Kidney capillary endothelial cell (primary cell): ENCODE measurements at places on chromosomes 11 and 22.

DNA sequence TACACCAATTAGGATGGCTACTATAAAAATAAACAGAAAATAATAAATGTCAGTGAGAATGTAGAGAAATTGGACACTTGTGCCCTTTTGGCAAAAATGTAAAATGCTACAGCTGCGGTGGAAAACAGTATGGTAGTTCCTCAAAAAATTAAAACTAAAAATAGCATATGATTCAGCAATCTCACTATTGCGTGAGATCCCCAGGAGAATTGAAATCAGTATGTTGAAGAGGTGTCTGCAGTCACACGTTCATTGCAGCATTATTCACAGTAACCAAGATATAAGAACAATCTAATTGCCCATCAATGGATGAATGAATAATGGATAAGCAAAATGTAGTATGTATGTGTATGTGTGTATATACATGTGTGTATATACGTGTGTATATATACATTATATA, 6.8 kb downstream of the OR52N2 start:
- no peak for DNase-seq

- DNase-seq, result no peak
Measured at GRCh38 chr22:44389926-44390612, 77.3 kb upstream of the SHISAL1 start.

- DNase-seq, result peak; percentile 33
Measured at GRCh38 chr11:69644071-69644961, 3.4 kb downstream of the CCND1 start.

DNA sequence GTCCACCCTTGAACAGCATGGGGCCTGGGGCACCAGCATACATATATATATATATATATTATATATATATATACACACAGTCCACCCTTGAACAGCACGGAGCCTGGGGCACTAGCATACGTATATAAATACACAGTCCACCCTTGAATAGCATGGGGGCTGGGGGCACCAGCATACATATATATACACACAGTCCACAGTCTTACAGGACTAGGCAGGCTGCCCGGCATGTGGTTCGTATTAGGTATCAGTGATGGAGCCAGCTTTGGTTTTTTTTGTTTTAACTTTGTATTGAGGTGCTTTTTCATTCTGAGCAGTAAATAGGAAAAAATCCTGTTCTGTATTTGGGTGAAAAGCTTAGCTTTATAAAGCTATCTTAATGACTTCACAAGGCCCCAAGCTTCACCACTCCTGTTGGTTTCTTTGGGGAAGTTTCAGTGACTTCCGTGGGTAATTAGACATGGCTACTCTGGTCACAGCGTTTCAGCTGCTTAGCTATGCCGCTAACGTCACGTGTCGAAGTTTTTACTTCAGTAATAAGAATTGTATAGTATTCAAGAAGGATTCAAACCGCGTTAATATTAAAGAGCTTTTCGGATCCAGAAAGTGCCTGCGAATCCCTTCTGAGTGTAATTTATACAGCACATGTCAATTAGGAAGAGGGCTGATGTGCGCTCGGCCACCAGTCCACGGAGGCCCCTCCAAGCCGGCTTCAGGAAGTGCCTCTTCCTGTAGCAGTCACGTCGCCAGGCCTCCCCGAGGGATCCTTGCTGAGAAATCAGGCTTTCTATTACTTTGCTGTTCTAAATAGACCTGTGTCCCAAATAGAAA, 179.7 kb downstream of the TBC1D22A start:
- DNase-seq, result peak; percentile 86

- no peak for DNase-seq
Measured at GRCh38 chr11:35335226-35335625, 84.1 kb downstream of the SLC1A2 start.

GRCh38 chr11:2484576-2485125, 39.8 kb downstream of the KCNQ1 start:
- no peak for DNase-seq

DNA sequence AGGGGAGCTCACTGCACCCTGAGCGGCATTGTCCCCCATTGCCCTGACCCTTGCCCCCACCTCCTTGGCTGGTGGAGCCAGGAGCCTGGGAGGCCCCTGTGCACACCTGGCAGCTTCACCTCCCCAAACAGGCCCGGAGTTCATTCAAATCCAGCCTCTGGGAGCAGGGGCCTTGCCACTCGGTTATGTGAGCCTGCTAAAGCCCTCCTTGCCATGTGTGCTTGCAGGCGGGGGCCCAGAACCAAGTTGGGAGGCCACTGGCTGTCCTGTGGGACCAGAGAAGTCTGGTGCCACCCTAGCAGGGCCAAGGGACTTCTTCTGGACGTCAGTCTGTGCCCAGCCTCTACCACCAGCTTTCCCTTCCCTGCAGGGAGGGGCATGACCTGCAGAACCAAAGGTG, 48.9 kb downstream of the NFAM1 start:
- no peak for DNase-seq

- no peak for DNase-seq
Measured at GRCh38 chr11:46672381-46672839, 28.0 kb downstream of the ARHGAP1 start.

DNA sequence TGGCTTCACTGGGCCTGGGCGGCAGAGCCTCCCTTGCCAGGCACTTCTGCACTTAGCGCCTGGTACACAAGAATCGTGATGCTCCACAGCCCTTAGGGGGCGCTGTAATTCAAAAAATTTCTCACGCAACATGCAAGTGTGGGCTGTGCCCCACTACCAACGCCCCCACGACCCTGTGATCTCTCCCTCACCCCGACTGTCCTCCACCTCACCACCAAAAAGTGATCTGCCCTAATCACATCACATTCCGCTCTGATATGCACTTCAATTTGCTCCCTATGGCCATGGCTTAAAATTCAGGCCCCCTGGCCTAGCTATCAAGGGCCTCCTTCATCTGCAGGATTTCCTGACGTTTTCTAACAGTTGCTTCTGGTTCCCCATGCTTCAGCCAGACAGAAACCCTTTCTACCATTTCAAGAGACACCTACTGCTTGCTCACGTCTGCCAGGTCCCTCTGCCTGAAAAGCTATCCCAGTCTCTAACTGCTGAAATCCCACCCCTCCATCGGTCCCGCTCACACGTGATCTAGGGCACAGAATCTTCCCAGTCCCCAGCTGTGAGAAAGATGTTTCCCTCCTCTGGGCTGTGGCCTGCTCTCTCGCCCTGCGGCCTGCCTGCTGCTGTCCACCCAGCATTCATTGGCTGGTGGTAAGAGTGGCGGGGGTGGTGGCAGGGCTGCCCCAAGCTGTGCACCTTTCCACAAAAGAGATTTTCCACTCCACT, 27.9 kb upstream of the LRRC32 start:
- DNase-seq, result no peak

DNA sequence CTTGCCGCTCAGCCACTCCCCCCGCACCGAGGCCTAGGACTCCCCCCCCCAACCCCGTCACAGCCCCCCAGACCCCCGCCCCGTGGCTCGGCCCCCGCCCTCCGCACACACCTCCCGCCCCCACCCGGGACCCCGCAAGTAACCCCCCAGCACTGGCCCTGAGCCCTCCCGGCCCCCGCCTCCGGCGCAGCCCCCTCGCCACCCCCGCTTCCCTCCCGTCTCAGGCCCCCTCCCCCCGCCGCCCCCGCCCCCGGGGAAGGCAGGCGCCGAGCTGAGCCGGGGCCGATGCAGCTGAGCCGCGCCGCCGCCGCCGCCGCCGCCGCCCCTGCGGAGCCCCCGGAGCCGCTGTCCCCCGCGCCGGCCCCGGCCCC, 1.5 kb downstream of the SHANK3 start:
- DNase-seq, result no peak

- DNase-seq, result no peak
Measured at GRCh38 chr11:103803062-103803461, 233.4 kb upstream of the DDI1 start.

GRCh38 chr11:420054-420910, 5.5 kb upstream of the SIGIRR start:
- DNase-seq, result no peak

DNA sequence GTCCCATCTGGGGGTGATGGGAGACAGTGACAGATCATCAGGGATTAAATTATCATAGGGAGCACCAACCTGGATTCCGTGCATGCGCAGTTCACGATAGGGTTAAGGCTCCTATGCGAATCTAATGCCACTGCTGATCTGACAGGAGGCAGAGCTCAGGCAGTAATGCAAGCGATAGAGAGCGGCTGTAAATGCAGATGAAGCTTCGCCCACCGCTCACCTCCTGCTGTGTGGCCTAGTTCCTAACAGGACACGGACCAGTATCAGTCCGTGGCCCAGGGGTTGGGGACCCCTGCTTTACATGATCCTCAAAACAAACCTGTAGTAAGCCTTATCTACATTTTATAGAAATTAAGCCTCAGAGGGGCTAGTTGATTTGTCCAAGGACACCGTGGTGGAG, 94.3 kb downstream of the TTC28 start:
- no peak for DNase-seq

- no peak for DNase-seq
Measured at GRCh38 chr11:11347592-11347991, 5.5 kb downstream of the CSNK2A3 start.

- peak; percentile 56 for DNase-seq
Measured at GRCh38 chr11:60924110-60924905, at the start of gene TMEM132A. Gene TMEM132A, plus strand, starts transcription at chr11:60924460. Its CDS starts 174 bp downstream, at chr11:60924634.

- DNase-seq, result no peak
Measured at GRCh38 chr11:64888729-64889511, 10.5 kb upstream of the EHD1 start.

DNA sequence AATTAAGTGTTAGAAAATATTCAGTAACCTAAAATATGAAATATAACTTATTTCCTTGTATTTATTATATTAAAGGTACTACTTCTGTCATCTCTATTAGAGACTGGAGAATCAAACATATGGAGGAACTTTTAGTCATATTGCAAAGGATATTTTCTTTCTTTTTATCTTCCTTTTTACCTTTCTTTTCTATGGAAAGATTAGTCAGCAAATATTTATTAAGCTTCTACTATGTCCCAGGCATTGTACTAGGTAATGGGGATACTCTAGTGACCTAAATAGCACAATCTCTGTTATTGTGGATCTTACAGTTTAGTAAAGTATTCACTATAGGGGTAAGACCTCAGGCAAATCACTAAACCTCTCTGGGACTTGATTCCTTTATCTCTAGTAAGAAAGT, 18.3 kb downstream of the SIK2 start:
- DNase-seq, result no peak

- DNase-seq, result no peak
Measured at GRCh38 chr11:15775015-15775541, 581.3 kb downstream of the SOX6 start.

GRCh38 chr11:105589346-105589745, 20.5 kb upstream of the GRIA4 start:
- no peak for DNase-seq

GRCh38 chr22:42587588-42588175, 27.0 kb downstream of the POLDIP3 start:
- no peak for DNase-seq

DNA sequence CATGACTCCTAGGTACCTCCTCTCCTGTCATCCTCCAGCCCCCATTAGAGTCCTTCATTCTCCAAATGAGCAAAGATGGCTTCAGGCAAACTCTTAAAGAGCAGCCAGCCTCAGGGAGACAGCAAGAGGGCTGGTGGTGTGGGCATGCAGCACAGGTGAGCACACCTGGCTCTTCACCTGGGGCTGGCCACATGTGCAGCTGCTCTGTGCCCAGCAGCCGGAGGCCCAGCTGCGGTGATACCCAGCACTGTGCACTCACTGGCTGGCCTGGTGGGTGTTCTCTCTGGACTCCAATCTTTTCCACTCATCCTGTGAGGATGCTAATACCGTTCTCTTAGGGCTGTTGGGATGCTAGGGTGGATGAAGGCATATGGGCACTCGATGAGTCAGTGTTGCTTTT, 106.1 kb upstream of the PARVA start:
- no peak for DNase-seq

GRCh38 chr22:39651053-39651996, 80.8 kb downstream of the CACNA1I start:
- no peak for DNase-seq
